Left forelimb (tissue), 1 donor: ENCODE measurements at places on chromosomes 2 and 18.

DNA sequence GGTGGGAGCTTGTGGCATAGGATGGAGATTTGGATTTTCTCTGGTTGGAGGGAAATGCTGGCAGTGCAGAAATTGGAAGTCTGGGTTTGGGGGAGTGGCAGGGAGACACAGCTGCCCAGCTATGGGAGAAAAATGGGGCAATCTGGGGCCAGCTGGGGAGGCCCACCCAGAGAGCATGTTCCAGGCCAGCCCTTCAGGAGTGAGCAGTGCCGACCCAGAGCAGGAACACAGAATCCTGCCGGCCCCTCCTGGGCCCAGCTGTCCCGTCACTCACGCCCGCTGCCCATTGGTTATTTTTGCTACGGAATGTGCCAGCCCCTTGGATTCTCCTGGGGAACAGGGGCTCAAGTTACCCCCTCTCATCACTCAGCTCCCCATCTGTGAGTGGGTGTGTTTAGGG, 4.9 kb downstream of the SPEG start:
- no peak for DNase-seq

DNA sequence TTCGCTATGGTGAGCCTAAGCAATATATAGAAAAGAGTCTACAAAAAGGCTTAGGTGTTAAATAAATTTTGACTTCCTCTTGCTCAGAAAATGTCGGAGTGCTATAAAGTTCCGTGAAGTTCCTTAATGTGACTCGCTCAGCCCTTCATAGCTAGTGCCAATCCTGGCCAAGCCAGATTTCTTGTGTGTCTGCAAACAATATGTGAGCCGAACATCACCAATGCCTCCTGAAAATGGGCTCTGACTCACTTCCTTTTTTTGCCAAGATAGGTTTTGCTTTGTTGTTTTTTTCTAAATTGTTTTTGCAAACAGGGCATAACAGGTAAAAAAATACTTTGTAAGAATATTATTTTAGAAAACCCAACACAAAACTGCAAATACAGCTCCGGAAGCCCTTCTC, 26.1 kb downstream of the CDC42EP3 start:
- no peak for DNase-seq

DNA sequence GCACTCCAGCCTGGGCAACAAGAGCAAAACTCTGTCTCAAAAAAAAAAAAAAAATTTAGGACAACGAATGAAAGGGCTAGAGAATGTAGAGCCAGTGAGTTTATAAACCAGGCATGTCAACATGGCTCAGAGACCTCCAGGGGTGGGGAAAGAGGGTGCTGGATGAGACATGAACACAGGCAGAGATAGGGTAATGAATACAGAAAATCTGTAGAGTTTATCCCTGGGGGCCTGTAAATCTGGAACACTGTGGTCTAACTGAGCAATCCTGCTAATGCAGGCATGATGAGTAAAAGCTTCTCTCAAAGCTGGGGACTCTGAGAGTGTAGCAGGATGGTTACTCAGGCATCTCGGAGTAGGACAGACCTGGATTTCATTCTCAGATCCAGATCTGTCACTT, 59.2 kb upstream of the IGFBP2 start:
- DNase-seq: no peak

DNA sequence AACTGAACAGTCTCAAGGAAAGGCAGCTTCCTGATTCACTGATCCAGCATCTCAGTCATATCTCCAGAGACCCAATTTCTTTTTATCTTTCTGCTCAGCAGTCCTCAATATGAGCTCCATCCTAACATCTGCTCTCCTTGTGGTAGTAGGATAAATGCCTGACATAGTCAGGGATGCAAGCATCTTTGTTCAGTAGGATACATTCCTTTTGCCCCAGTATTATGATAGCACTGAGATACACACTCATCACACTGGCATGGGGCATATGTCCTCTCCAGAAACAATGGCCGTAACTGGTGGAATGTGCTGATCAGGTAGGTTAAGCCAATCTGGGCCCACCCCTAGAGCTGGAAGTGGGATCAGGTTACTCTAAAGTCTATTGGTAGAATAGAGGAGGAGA, 207.2 kb downstream of the ETAA1 start:
- no peak for DNase-seq

GRCh38 chr2:185145316-185146121, 547.2 kb downstream of the ZNF804A start:
- no peak for DNase-seq

DNA sequence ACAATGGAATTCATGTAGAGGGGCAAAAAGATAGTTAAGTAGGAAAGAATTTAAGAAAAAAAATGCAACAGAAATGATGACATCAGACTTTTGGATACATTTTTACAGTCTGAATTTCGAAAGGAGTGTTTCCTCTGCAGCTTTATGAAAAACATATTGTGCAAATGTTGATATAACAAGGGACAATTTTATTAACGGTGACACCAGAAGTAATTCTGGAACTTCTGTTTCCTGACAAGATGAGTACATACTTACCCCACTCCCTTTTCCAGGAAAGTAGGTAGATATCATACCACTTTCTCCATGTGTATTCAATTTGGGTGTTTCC, 369.6 kb downstream of the FBXO15 start:
- no peak for DNase-seq

GRCh38 chr2:7044253-7045250, 127.3 kb downstream of the RNF144A start:
- no peak for DNase-seq

DNA sequence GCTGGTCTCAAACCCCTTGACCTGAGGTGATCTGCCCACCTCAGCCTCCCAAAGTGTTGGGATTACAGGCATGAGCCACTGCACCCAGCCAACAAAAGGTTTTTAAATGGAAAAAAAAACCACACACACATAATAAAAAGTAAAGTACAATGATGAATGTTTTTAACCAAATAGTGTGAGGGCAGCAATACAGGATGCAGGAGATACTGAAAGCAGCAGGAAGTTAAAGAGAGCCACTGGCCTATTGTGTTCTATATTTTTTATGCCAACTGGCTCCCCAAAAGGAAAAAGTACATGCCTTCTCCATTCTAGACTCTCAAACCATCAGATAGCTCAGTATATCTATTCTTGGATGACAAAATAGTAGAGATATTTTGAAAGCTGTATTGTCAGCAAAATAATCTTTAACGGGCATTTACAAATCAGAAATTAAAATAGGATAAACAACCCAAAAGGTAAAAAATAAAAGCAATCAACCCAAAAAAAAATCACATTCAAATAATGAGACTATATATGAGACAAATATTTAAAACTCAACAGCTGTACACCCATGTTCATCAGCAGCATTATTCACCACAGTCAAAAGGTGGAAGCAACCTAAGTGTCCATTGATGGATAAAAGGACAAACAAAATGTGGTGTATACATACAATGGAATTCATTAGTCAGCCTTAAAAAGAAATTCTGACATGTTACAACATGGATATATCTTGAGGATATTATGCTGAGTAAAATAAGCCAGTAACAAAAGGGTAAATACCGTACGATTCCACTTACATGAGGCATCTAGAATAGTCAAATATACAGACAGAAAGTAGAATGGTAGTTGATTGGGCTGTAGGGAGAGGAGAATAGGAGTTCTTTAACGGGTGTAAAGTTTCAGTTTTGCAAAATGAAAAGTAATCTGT, 26.2 kb downstream of the GPATCH11 start:
- no peak for DNase-seq

DNA sequence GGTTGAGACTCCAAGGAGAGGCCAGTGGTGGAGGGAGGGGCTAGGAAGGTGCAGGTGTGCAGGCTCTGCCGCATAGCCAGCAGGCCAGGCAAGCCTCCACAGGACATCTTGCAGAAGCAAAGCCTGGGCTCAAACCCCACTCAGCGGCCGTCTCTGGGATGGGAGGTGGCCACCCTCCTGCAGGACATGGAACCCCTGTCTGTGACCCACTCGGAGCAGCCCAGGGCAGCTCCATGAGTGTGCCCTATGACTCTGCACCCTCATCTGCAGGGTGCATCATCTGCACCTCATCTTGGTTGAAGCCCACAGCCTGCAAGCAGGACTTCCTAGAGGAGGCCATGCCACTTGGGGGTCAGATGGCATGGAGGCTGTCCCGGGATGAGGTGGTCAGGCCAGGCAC, 46.3 kb downstream of the GPC1 start:
- no peak for DNase-seq
